ENCODE measurements at places on chromosomes 2 and 18.

DNA sequence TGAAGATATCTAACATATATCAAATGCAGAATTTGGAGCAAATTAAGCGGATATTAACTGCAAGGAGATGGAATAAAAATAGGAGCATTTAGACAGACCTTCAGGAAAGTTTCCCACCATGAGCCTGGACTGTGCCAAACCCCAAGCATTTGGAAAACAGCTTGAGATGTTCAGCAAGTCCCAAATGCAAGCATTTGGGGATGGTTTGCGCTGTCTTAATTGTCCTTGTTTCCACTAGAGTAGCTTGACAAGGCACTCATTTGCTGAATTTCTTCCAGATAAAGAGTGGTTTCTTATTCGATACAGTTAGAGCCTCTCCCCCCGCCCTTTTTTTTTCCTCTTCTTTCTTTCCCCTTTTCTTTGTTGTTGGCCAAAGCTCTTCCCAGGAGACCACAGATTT is 77.1 kb upstream of the CDC42EP3 start:
- no peak for DNase-seq

DNA sequence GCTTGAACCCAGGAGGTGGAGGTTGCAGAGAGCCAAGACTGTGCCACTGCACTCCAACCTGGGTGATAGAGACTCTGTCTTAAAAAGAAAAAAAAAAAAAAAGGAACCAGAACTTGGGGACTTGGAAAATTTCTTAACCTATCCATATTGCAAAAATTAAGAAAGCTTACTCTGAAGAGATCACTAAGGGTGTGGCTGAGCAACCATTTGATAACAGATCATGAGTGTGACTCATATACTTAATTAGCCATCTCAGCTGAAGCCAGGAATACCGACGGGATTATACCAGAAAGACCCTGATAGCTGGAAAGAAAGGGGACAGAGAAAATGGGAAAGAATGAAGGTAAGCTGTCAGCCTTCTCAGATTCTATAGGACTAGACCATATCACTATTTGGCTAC is 7.1 kb upstream of the ADD2 start:
- DNase-seq, result no peak

DNA sequence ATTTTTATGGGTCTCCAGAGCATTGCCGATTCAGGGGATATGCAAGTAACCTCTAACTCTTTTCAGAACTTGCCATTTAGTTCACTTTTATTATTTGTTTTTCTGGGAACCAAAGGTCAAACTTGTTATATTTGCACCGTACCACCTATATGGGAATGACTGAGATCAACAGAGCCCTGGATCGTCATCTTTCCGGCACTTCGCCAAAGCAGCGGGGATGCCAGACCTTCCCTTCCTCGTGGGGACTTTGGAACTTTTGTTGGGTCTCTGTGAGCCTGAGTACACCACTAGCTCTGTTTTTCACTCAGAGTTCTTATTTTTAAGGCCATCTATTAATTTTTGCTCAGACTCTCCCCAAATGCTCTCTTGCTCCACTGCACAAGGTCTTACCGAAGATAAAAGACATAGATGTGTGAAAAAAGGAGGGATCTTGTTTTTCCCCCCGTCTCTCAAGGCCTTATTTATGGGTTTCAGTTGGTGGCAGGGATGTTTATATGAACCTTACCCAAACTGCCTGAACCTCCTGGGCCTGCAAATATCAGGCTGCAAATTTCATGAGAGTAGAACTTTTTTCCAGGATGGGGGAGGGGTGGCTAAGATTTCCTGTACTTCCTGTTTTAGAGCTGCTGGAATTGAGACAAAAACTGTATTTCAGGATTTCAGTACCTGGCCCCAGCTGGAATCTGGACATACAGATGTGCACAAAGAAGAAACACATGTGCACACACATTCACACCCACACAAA is 350.3 kb downstream of the HRH4 start:
- DNase-seq, result no peak

GRCh38 chr2:63488118-63488713 is 100.1 kb downstream of the WDPCP start:
- DNase-seq, result no peak

DNA sequence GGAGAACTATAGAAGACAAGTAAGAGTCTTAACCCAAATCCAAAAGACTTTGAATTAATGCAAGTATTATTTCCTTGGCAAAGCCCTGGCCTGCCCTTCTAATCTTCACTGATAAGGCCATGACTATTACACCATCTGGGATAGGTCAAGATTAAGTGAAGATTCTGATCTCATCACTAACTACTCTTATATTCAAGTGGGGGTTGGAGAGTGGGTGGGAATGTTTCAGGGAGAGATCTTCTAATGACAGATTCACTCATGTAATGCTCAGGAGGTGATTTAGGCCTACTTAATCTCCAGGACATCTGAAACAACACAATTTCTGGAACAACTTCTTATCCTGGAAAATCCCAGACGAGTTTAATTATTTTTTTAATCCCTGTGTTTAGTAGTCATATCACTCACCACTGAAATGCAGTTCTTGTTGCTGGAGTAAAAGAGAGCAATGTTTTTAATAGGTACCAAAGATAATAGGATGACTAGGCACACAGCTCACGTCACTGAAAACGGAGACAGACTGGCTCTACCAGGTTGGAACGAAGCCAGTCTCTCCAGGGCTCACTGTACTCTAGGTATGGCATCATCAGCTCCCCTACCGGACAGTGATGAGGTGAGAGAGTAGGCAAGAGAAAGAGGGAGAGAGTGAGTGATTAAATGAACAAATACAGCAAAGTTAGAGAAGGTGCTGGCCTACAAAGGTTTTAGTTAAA is 133.1 kb downstream of the NCKAP5 start:
- DNase-seq, result peak; percentile 33

GRCh38 chr2:151261977-151262291 is 271 bp upstream of the RBM43 start:
- no peak for DNase-seq

GRCh38 chr2:98869870-98870269 is 66.2 kb downstream of the CRACDL start:
- DNase-seq, result no peak

All from keratinocyte (primary cell).